K562 (cell line): ENCODE measurements at places on chromosomes 2 and 18. TPM values are rescaled to one million over a fixed set of nuclear protein-coding genes. Genes with fewer than 3 reads are reported as not detected.

DNA sequence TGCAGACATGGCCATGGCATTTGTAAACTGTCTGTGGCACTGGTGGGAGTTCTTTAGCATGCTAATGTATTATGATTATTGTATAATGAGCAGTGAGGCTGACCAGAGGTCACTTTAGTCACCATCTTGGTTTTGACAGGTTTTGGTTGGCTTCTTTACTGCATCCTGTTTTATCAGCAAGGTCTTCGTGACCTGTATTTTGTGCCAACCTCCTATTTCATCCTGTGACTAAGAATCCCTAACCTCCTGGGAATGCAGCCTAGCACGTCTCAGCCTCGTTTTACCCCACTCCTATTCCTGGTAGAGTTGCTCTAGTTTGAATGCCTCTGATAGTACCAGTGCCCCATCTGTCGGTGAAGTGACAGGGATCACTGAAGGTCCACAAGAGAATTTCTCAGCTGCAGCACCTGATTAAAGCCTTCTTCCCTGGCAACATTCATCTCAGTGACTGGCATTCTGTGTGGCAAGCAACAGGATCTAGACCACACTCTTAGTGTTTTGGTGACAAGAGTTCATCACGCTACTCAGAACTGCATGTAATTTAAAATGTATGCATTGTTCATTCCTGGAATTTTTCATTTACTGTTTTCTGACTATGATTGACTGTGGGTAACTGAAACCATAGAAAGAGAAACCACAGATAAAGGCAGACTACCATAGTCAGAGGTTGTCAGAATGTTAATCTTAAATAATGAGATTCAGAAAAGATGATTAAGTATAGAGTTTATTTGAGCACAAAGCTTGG lies 43.0 kb upstream of the GPR39 start:
- H3K27me3 ChIP-seq, result no peaks in the 10 kb centered on the region
- H3K27ac ChIP-seq, result no peak overlapping the region
- H3K4me3 ChIP-seq, result no peak overlapping the region
- H3K4me1 ChIP-seq, result no peaks in the 10 kb centered on the region

DNA sequence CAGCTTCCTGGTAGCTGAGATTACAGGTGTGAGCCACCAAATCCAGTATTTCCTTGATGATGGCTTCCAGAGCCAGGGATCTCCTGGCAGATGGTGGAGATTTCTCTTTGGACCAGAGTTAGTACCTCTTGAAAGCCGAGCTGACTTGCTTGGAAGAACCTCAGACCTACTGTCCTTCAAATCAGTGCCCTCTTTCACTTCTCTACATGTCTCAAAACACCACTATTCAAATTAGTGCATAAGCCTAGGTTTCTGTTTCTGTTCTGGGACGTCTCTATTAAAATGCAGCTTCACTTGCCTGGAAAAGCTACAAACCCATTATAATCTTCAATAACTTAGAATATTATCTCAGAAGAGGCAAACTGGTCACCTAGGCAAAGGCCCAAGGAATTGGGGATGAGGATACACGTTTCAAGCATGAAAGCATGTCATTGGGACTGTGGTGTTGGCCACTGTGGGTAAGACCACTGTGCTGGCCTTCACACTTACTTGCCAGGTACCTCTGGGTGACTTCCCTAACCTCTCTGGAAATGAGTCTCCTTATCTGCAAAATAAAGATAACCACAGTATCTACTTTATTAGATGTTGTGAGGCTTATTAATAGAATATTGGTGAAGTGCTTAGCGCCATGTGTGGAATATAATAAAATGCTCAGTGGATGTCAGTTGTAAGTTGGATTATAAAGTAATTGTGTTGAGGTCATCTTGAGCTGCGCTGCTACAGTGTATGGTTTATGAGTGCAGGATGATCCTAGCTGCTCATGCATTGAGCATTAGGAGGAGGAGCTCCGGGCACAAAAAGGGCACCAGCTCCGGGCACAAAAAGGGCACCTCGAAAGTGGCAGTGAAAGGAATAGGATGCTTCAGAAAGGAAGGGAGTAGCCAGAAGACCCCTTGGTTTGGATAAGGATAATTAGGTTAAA lies 84.5 kb downstream of the DOCK10 start:
- no peak overlapping the region for H3K27ac ChIP-seq
- DNase-seq, result no peak
- H3K36me3 ChIP-seq, result no peaks in the 10 kb centered on the region
- no peaks in the 10 kb centered on the region for H3K27me3 ChIP-seq

- H3K4me1 ChIP-seq, result peaks cover 14% of the 10 kb centered on the region; the same call in 2 of the 3 replicates
- no peak overlapping the region for H3K27ac ChIP-seq
- 0 out of 3 replicates have a peak, but pooled peaks cover 4% of the 10 kb centered on the region for H3K36me3 ChIP-seq
- no peaks in the 10 kb centered on the region for H3K27me3 ChIP-seq
- H3K4me3 ChIP-seq, result no peak overlapping the region
These were observed 293.6 kb upstream of the CCDC68 start for GRCh38 chr18:55252901-55253300.

DNA sequence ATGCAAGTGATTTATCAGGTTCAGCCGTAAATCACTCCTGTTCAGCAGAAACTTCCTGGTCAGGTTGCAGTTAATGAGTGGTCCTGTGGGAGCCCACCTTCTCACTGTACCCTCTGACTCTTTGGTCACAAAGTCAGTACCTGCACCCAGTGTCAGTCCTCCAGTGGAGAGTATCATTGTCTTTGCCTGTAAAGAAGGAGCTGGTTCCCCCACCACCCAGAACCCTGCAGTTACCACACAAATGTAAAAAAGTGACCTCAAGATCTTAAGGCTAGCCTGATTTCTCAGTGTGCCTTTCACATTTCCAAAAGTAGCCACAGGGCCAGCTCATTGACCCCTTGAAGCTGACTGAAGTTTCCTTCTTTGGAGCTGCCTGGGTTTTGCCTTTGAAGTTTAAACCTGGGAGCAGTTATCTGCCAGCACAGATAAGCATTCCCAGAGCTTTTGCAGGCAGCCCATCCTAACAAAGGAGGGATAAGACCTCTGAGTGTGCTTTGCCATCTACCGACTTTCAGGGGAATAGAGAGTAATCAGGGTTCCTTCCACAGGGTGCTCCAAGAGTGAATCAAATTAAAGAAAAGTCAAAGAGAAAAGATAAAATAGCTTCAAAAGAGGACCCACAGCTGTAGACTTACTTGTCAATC lies 725.2 kb downstream of the CPS1 start:
- DNase-seq, result no peak
- no peaks in the 10 kb centered on the region for H3K36me3 ChIP-seq
- H3K27ac ChIP-seq, result no peak overlapping the region
- no peak overlapping the region for H3K4me3 ChIP-seq
- H3K4me1 ChIP-seq, result no peaks in the 10 kb centered on the region
- H3K27me3 ChIP-seq, result no peaks in the 10 kb centered on the region

- peaks cover 6% of the 10 kb centered on the region; the same call in 1 of the 2 replicates for H3K4me1 ChIP-seq
- no peaks in the 10 kb centered on the region for H3K27me3 ChIP-seq
- DNase-seq, result no peak
- H3K36me3 ChIP-seq, result peaks cover 75% of the 10 kb centered on the region; the same call in 1 of the 3 replicates
These were observed 50.9 kb downstream of the ADI1 start for GRCh38 chr2:3468296-3468988.

DNA sequence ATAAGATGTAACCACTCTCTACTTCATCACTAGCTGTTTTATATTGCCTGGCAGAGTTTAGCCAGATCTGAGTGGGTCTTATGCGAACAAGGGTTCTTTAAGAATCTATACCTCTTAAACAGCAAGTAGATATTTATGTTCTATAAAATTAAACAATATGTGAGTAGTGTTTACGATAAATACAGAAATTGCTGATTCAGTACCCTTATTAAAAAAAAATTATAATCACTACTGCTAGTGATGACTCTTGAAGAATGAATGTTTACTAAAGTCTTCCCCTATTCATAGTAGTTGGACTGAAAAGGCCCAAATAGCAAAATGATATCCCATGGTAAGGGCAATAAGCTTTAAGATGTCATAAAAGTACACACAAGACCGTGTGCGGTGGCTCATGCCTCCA lies 98.7 kb upstream of the DTNB start:
- peaks cover 43% of the 10 kb centered on the region for H3K36me3 ChIP-seq
- H3K27ac ChIP-seq, result no peak overlapping the region
- no peak overlapping the region for H3K4me3 ChIP-seq
- no peaks in the 10 kb centered on the region for H3K27me3 ChIP-seq
- H3K4me1 ChIP-seq, result no peaks in the 10 kb centered on the region

DNA sequence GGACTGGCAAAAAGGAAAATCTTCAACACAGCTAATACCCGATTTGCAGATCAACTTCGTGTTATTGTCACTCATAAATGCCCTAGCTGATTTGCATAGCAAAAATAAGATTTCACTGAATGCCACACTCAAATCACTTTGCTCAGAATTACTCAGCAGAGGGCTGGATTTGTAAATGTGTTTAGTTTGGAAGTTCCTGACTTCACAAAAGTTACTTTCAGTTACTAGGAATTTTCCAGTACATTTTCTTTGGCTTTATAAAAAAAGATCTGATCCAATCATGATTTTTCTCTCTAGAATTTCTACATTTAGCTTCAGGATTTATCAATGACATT lies 433.3 kb upstream of the ID2 start:
- no peaks in the 10 kb centered on the region for H3K36me3 ChIP-seq
- peaks cover 7% of the 10 kb centered on the region; the same call in 2 of the 3 replicates for H3K27me3 ChIP-seq
- H3K4me3 ChIP-seq, result no peak overlapping the region
- H3K4me1 ChIP-seq, result no peaks in the 10 kb centered on the region
- DNase-seq, result no peak
- H3K27ac ChIP-seq, result no peak overlapping the region

DNA sequence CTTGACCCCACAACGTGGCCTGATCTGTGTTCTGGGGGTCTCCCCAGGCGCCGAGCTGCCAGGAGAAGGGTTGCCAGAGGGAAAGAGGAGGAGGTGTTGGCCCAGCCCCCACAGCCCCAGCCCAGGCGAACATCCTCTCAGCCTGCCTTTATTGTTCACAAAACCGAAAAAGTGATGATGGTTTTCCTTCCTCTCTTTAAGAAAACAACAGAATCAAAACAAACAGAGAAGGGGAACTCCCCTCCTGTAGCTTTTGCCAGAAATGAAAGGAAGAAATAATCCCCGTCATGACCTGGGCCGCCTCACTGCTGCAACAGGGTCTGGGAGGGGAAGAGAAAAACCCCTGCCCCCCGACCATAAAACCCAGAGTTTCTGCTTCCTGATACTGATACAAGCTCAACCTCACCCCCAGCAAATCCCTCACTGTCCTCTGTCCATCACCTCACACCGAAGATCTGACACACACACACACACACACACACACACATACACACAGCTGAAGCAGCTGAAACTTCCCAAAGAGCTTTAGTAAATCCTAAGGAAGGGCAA lies 52.0 kb downstream of the ZFP36L2 start:
- H3K27me3 ChIP-seq, result no peaks in the 10 kb centered on the region
- no peak overlapping the region for H3K4me3 ChIP-seq
- no peak for DNase-seq
- H3K36me3 ChIP-seq, result no peaks in the 10 kb centered on the region
- H3K27ac ChIP-seq, result peak overlapping the region; percentile 30; the same call in 2 of the 3 replicates

GRCh38 chr2:35410431-35411061 lies 945.0 kb upstream of the CRIM1 start:
- peak; percentile 47 for DNase-seq
- H3K27me3 ChIP-seq, result no peaks in the 10 kb centered on the region
- H3K4me3 ChIP-seq, result no peak overlapping the region

- no peak overlapping the region for H3K27ac ChIP-seq
- no peak for DNase-seq
- no peaks in the 10 kb centered on the region for H3K27me3 ChIP-seq
- H3K4me3 ChIP-seq, result no peak overlapping the region
These were observed 7.6 kb downstream of the ESPNL start for GRCh38 chr2:238107525-238108422.

DNA sequence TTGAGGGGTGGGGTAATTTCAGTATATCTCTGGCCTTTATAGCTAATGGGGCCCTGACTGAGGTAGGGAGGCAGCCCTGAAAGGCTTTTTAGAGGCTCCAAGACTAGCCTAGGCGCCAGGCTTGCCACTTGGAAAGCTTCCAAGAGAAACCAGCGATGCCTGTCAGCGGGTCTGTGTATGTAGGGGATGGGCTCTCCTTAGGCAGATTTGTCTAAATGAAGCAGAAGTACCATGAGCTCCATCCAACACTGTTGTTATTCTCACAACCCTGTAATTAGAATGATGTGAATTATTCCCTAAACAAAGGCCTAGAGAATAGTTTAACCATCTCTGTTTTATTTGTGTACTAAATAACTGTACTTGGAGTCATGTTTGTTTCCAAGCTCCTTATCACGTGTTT lies 138.1 kb downstream of the B3GNT2 start:
- peaks cover 18% of the 10 kb centered on the region for H3K4me1 ChIP-seq
- H3K4me3 ChIP-seq, result no peak overlapping the region
- no peak for DNase-seq
- no peaks in the 10 kb centered on the region for H3K27me3 ChIP-seq

DNA sequence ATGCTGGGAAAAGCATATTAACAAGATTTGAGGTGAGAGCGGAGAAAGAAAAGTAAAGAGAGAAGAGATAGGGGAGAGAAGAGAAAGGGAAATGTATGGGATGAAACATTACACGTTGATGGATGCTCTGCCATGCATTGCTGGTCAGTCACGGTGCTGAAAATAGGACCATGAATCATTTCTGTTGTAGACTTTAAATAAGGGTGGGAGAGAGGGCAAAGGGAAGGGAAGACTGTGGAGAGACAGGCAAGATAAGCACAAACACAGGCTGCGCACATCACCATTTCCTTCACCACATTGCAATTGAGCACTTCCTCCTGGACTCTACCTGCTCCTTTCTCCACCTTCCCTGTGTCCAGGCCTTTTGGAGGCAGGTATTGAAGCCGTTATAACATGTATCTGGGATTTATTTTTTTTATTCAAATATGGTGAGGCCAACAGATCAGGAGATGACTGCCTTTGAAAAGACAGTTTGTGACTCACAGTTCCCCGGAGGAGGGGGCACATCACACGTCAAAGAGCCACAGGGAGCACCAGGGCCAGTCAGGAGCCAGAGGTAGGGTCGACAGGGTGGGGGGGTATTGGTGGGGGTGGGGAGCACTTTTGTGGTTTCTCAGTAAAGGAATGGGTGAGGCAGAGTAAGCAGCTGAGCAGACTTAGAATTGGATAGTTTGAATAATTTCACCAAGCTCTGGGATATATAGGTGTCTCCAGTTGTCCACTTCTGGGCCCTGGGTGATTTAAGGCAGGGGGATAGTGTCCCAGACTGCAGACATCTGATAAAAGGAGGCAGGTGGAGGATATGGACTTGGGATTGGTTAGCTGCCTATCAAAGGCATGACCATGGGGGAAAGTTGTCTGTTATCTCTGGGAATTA lies 372.8 kb upstream of the ST6GAL2 start:
- no peak overlapping the region for H3K27ac ChIP-seq
- H3K27me3 ChIP-seq, result no peaks in the 10 kb centered on the region
- no peak overlapping the region for H3K4me3 ChIP-seq
- H3K4me1 ChIP-seq, result no peaks in the 10 kb centered on the region

GRCh38 chr2:199310771-199311585 lies 146.8 kb downstream of the SATB2 start:
- no peak overlapping the region for H3K4me3 ChIP-seq
- no peak for DNase-seq
- no peak overlapping the region for H3K27ac ChIP-seq
- no peaks in the 10 kb centered on the region for H3K4me1 ChIP-seq
- peaks cover 93% of the 10 kb centered on the region for H3K36me3 ChIP-seq
- H3K27me3 ChIP-seq, result no peaks in the 10 kb centered on the region

- no peak overlapping the region for H3K4me3 ChIP-seq
- H3K36me3 ChIP-seq, result no peaks in the 10 kb centered on the region
- DNase-seq, result no peak
- no peaks in the 10 kb centered on the region for H3K27me3 ChIP-seq
These were observed 39.9 kb upstream of the CDC42EP3 start for GRCh38 chr2:37711308-37711731.

CCDC141 gene
- 0.09 TPM in 2 replicates for total RNA-seq

PXDN gene
- 0.49 and 0.94 TPM in 2 replicates for total RNA-seq

CRYBA2 gene
- total RNA-seq, result 0.51 and 0.81 TPM in 2 replicates

LYPD6B gene
- not detected in 2 replicates for total RNA-seq

KCNK3 gene
- total RNA-seq, result 0.13 and 0.20 TPM in 2 replicates

CD8B2 gene
- not detected in 2 replicates for total RNA-seq

UXS1 gene
- 22.4 and 25.4 TPM in 2 replicates for total RNA-seq

ERCC3 gene
- total RNA-seq, result 37.5 and 39.9 TPM in 2 replicates
